HCT116 (cell line): ENCODE measurements at places on chromosomes 6 and 20. TPM values are rescaled to one million over a fixed set of nuclear protein-coding genes. Genes with fewer than 3 reads are reported as not detected.

DNA sequence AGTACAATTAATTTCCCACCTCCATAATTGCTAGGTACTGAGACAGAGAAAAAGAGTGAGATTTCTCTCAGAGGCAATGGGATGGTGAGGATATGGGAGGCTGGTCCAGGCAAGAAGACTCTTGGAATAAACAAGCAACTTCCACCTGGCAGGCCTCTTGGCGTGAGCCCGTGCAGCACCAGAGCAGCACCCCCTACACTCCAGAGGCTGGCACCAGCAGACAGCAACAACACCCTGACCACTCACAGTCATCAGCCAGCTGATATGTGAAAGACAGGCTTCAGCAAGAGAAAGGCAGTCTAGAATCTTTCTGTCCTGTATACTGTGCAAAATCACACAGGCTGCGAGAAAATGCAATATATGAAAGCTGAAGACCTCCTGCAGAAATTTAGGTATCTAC, 59.7 kb downstream of the KIF13A start:
- H3K4me1 ChIP-seq: no peaks in the 10 kb centered on the region
- DNase-seq: no peak
- H3K36me3 ChIP-seq: no peaks in the 10 kb centered on the region
- H3K27me3 ChIP-seq: no peaks in the 10 kb centered on the region

DNA sequence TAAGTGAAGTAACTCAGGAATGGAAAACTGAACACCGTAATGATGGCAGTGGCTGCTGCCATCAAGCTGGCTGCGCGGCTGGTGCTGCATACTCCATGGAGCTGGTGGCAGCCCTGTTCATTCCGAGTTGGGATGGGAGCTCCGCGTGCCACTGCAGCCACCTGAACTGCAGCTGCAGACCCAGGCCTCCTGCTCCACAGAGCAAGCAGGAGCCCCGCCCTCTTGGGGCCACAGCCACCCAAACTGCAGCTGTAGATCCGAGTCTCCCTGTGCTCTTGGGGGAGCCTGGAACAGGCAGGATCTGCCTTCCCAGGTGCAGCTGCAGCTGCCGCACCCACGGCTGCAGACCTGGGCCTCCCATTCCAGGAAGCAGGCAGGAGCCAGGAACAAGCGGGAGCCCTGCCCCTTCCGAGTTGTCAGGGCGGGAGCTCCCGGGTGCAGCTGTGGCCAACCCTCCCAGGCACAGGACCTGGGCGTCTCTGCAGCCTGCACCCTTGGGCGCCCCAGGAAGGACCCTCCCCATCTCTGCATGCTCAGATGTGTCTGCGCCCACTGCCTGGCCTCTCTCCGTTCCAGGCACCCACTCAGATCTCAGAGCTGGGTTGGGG, 120.2 kb downstream of the GMPR start:
- H3K27ac ChIP-seq: no peak overlapping the region
- H3K27me3 ChIP-seq: no peaks in the 10 kb centered on the region
- no peak for DNase-seq
- H3K36me3 ChIP-seq: no peaks in the 10 kb centered on the region
- H3K4me3 ChIP-seq: no peak overlapping the region
- H3K4me1 ChIP-seq: peaks cover 25% of the 10 kb centered on the region

- no peak for DNase-seq
- peak overlapping the region; percentile 88 for H3K4me3 ChIP-seq
- H3K36me3 ChIP-seq: peaks cover 8% of the 10 kb centered on the region; the same call in 1 of the 2 replicates
- peak overlapping the region; percentile 72; the same call in 1 of the 2 replicates for H3K27ac ChIP-seq
- H3K27me3 ChIP-seq: no peaks in the 10 kb centered on the region
- peaks cover 10% of the 10 kb centered on the region; the same call in 1 of the 2 replicates for H3K4me1 ChIP-seq
These were observed 1.2 kb downstream of the ECI2 start for GRCh38 chr6:4133941-4134838.

- H3K36me3 ChIP-seq: no peaks in the 10 kb centered on the region
- H3K27me3 ChIP-seq: no peaks in the 10 kb centered on the region
- no peaks in the 10 kb centered on the region for H3K4me1 ChIP-seq
- no peak overlapping the region for H3K4me3 ChIP-seq
These were observed 174.0 kb downstream of the THBS2 start for GRCh38 chr6:169079650-169080049.

GRCh38 chr6:90892271-90892670, 305.4 kb upstream of the MAP3K7 start:
- H3K4me1 ChIP-seq: no peaks in the 10 kb centered on the region
- H3K4me3 ChIP-seq: no peak overlapping the region
- H3K27me3 ChIP-seq: peaks cover 12% of the 10 kb centered on the region; the same call in 1 of the 2 replicates
- no peak for DNase-seq
- H3K27ac ChIP-seq: no peak overlapping the region

DNA sequence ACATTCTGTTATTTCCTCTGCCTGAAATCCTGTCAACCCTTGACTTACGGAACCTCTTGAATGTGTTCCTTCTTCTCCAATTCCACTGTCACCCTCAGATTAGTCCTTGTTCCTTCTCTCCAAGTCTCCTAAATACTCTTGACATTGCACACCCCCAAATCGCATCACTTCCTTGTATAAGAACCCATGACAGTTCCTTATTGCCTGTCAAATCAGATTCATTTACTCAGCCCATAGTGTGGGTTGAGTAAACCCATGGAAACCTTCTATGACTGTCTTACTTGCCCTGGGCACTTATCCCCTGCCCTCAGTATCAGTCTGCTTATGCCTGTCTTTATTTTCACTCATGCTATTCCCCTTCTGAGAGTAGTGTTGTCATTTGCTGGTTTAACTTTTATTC, 40.5 kb downstream of the ARMC2 start:
- no peaks in the 10 kb centered on the region for H3K27me3 ChIP-seq
- H3K27ac ChIP-seq: no peak overlapping the region
- H3K36me3 ChIP-seq: no peaks in the 10 kb centered on the region
- no peaks in the 10 kb centered on the region for H3K4me1 ChIP-seq

DNA sequence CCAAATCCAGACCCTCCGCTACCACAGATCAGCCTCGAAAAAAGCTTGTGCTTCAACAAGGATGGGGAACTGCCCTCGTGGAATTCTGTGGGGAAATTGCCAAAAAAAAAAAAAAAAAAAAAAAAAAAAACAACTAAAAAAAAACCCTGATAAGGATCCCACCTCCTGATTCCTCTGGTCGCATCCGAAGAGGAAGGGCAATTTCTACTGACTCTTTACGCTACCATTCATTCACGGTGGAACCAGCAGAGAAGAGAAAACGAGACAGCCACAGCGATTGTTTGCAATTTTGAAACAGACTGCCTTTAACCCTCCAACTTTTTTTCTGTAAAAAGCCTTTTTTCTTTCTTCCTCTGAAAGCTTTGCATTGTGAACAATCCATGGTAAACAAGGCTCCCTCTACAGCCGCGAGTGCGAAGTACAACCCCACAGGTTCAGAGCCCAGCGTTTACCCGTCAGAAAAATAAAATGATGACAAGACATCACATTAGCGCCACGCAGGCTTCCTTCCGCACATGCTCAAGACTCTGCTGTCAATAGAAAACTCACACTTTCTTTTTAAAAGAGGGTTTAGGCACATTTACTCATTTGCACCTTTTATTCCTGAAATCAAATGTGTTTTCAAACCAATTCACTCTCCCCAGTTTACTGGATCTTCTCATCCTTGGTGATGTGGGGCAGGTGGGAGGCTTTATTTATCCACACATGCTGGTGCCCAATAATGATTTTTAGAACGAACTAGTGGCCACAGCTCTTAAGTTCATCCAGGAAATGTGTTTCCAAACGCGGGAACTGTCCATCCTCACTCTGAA, 100.0 kb downstream of the NOL4L start:
- H3K4me3 ChIP-seq: peak overlapping the region; percentile 48
- no peak overlapping the region; the same call in 1 of the 2 replicates for H3K27ac ChIP-seq
- no peaks in the 10 kb centered on the region for H3K27me3 ChIP-seq
- H3K4me1 ChIP-seq: peaks cover 31% of the 10 kb centered on the region

- no peaks in the 10 kb centered on the region for H3K4me1 ChIP-seq
- H3K27me3 ChIP-seq: no peaks in the 10 kb centered on the region
- peaks cover 7% of the 10 kb centered on the region; the same call in 1 of the 2 replicates for H3K36me3 ChIP-seq
- H3K4me3 ChIP-seq: no peak overlapping the region
- no peak for DNase-seq
These were observed 8.8 kb downstream of the DNPH1 start for GRCh38 chr6:43220439-43220951.

The SNPH gene
- 3.2 TPM for total RNA-seq

The C20orf202 gene
- not detected for total RNA-seq

The PROCR gene
- total RNA-seq: 52.0 TPM

The KIF25 gene
- total RNA-seq: not detected
